ENCODE measurements at places on chromosomes 7 and 10.
A peak's percentile ranks its signal among the peaks of the same experiment; 100 is the strongest.

DNA sequence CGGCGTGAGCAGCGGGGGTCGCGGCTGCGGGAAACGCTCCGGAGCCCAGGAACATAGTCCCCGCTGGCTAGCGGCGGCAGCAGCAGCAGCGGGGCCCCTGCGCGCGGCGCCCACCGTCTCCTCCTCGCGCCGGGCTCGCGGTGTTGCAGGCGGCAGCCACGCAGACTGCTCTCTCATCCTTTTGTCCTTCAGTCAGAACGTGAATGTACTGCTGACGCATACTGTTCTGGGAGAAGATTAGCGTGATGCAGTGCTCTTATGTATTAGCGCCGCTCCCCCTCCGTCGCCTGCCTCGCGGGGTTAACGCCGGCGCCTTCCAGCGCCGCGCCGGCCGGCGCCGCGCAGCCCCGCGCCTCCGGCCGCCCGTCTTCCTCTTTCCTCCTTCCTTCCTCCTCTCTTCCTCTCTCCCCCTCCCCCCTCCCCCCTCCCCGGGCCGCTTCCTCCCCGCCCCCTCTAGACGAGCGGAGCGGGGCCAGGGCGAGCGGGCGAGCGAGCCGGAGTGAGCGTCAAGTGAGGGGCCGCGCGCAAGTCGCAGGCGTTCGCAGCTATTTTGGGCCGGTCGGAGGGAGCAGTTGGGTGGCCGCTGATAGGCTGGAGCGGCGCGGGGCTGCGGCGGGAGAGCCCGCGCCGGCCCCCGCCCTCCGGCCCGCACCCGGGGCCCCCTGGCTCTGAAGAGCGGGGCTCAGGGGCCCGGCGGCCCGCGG lies 816 bp upstream of the LRRC4 start:
- peak; percentile 91 for DNase-seq

GRCh38 chr10:122267849-122268737 lies 3.0 kb upstream of the BTBD16 start:
- DNase-seq, result peak; percentile 27

DNA sequence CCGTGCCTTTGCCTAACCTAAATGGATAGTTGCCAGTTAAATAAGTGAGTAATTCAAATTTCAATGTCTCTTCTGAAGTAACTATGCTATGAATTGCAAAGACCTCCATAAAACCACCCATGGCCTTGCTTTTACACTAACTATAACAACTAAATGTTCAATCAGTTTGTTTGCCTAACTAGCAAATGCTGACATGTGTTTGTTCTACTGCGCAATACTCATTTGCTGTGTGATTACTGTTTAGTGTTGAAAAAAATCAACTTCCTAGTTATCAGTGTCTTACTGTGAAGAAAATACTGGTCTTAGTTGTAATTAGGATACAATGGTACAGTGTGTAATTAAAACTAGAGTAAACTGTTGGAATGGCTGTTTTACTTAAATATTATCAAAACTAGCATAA lies 47.3 kb upstream of the GATAD1 start:
- DNase-seq, result no peak

GRCh38 chr7:54111814-54112511 lies 430.2 kb upstream of the VSTM2A start:
- DNase-seq, result no peak

GRCh38 chr7:41750661-41751540 lies 48.0 kb upstream of the INHBA start:
- no peak for DNase-seq

DNA sequence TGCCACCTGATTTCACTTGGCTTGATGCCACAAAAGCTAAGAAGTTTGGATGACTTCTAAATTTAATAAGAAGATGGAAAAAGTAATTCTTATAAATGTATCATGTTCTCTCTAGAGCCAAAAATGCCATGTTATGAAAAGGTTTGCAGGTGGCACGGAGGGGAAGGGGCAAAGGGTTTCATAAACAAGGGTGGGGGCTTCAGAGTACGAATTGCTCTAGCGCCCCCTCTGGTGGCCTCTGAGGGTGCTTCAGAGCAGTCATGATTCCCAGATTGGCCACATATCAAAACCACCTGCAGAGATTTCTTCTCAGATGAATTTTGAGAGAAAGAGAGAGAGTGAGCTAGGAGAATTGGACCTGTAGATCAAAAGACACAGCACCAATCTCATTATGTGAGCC lies 208.6 kb upstream of the YAE1 start:
- DNase-seq, result no peak

DNA sequence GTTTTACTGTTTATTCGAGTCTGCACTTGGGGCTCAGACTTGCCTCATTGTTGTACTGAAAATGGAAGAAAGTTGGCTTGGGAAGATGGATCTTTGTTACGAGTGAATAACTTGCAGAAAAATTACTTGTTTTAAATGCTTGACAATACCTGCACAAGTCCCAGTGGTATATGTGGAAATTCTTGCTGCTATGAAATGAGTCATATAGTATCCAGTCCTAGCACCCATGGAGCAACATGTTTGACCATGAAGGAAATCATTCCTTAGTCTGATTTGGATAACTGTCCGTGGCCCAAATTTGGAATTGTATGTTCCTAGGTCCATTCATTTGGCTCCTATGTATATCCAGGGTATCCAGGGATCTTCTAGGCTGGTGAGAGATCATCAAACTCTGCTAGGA lies 1096.8 kb downstream of the KCNMA1 start:
- DNase-seq, result no peak

DNA sequence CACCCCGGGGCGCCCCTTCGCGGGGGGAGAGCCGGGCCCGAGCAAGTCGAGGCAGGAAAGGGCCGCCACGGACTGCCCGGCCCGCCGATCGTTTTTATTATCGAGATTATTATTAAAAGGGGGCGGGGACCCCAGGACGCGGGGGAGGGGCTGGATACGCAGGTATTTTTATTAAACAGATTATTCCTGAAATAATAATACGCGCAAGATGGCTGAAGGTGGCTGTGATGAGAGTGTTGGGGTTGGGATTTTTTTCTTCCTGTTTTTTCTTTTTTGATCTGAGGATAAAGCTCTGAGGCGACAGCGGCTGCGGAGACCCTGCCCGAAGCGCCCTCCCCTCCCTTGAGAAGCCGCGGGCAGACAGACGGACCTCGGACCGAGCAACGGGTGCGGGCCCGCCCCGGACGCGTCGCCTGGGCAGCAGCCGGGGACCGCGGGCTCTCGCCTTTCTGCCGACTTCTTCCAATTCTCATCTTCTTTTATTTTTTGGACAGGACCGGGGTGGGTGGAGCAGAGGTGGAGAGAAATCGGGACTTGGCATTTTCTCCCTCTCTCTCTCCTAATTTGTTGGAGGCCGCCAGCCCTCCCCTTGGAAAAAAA lies 1.4 kb upstream of the TRIM8 start:
- DNase-seq, result no peak

GRCh38 chr10:4111643-4112042 lies 326.6 kb upstream of the KLF6 start:
- DNase-seq, result no peak

Measured in Daoy (cell line).